ENCODE measurements at places on chromosomes 16 and 17. TPM values are rescaled to one million over a fixed set of nuclear protein-coding genes. Genes with fewer than 3 reads are reported as not detected.

DNA sequence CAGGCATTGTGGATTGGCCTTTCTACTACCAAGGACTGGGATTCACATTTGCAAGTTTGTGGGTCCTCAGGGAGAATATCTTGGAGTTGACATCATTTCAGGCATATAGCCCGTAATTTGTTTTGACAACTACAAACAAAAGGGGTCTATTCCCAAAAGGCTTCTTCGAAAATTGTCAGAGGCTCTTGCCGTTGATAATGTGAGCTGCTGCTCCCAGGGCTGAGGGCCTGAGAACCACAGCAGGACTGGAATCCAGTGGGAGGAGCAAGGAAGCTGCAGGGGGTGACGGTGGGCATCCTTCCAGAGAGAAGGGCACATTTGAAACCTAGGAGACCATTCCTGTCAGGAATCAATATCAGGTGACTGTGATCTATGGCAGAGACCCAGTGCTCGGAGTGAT, 761.6 kb upstream of the RBFOX1 start:
- DNase-seq = no peak

Gene KCNH4
- 0.15 TPM for total RNA-seq

Gene ESRP2
- total RNA-seq = 0.87 TPM

DNA sequence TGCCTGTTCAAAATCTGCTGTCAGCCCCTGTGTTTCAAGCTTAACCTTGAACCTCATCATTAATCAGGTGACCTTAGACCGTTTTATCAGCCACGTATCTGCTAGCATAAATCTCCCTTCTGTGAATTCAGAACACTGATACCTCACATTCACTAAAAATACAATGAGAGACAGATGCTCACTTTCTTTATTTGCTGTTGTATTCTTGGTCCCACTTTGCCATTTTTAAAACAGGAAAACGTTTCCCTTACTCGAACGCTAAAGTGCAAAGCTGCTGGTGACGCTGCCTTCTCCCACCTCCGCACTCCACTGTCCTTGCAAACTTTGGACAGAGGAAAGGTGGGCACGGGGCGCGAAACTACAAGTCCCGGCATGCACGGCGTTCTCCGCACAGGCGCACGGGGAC, 220 bp upstream of the ARHGAP44 start:
- DNase-seq = no peak

DNA sequence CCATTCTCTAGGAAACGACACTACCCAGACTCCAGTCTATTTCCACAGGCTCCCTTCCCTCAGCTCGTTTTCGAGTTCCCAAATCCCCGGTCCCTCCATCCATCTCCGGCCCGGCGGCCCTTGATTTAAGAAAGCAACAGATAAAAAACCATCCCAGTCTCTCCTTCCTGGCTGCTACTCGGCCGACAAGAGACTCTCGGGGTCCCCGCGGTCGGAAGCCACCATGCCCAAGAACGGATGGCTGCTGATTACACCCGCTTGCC, 182 bp downstream of the RPL26 start:
- no peak for DNase-seq

Gene TBL3
- total RNA-seq = 24.4 TPM

- DNase-seq = no peak
These were observed 24.4 kb downstream of the YPEL2 start for GRCh38 chr17:59355702-59356325.

Measured in left ventricle myocardium superior (tissue), 1 donor.